DND-41 (cell line): ENCODE measurements at places on chromosomes 16 and 17.

DNA sequence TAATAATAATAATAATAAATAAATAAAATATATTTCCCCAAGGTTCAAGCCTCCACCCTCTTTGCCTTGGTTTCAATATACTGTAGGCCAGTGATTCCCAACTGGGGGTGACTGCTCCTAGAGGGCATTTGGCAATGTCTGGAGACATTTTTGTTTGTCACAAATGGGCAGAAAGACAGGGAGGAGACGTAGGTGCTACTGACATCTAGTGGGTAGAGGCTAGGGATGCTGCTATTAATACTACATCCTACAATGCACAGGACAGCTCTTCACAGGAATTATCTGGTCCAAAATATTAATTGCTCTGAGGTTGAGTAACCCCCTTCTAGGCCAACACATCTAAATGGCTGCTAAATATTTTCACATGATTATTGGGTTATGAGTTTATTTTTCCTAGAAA, 12.8 kb upstream of the PRR14 start:
- DNase-seq = peak; percentile 41

- no peak for DNase-seq
These were observed 111.4 kb downstream of the IRX3 start for GRCh38 chr16:54175169-54175551.

- no peak for DNase-seq
These were observed 282.2 kb downstream of the MAP2K6 start for GRCh38 chr17:69696650-69697049.

- DNase-seq = no peak
These were observed 23.8 kb downstream of the FAM222B start for GRCh38 chr17:28818819-28819221.
